ENCODE measurements at places on chromosomes 6 and 20.

DNA sequence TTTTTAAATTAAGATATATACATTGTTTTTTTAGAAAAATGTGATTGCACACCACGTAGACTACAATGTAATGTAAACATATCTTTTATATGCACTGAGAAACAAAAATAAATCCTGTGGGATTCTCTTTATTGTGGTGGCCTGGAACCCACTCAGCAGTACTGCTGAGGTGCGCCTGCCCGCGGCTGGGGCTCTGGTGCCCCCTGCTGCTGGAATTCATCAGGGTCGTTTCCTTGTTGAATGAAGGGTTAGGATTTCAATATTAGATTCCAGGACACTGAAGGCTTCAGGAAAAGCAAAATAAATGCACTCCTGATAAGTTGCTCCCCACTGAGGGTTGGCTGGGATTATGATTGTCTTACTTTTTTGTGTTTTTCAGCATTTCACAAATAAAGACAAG is 175.8 kb upstream of the GGTLC1 start:
- DNase-seq: no peak

GRCh38 chr20:51428401-51429143 is 113.9 kb downstream of the NFATC2 start:
- DNase-seq: no peak

GRCh38 chr6:144286503-144287393 is 1.6 kb downstream of the UTRN start:
- DNase-seq: no peak

DNA sequence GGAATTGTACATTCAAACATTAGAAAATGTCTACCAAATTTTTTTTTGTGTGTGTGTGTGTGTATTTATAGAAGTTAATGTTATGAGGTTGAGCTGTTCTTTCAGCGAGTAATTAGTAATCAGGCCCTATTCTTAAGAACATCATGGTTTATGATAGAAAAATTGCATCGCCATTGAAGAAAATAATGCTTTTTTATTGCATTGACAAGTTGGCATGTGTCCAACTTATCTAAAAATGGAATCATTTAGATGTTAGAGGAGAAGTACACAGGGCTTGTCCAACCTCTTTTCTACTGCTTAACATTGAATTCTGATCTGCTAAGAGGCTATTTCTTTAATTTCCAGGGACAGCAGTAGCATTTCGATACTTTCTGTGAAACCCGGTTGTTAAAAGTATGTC is 61.6 kb upstream of the ADGRG6 start:
- no peak for DNase-seq

GRCh38 chr6:18237167-18237566 is 27.2 kb downstream of the DEK start:
- DNase-seq: no peak

GRCh38 chr6:20919677-20920385 is 385.6 kb downstream of the CDKAL1 start:
- no peak for DNase-seq

- DNase-seq: no peak
Observed at GRCh38 chr20:41191562-41192500, 54.5 kb downstream of the PLCG1 start.

DNA sequence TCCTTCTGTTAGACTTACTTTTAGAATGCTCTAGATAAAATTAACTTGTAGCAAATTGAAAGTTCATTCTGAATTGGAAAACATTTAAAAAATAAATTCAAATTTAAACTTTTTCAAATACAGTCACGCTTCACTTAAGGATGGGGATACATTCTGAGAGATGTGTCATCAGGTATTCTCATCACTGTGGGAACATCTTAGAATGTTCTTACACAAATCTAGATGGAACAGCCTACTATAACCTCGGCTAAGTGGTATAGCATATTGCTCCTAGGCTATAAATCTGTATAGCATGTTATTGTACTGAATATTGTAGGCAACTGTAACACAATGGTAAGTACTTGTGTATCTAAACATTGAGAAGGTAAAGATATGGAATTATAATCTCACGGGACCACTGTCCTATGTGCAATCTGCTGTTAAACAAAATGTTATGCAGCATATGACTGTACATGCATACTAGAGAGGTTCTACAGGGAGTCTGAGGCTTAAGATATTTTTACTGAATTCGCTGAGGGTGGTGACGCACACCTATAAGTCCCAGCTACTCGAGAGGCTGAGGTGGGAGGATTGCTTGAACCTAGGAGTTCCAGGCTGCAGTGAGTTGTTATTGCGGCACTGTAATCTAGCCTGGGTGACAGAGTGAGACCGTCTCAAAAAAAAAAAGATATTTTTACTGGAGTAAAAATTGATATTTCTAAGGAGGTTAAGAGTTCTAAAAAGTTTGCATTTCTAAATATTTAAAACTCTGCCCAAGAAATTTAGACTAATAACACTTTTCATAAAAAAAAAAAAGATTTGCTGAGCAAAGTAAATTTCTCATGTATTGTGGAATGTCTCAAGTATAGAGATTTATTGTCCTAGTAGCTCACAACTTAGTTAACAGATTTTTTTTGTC is 87.3 kb upstream of the TULP1 start:
- DNase-seq: no peak

DNA sequence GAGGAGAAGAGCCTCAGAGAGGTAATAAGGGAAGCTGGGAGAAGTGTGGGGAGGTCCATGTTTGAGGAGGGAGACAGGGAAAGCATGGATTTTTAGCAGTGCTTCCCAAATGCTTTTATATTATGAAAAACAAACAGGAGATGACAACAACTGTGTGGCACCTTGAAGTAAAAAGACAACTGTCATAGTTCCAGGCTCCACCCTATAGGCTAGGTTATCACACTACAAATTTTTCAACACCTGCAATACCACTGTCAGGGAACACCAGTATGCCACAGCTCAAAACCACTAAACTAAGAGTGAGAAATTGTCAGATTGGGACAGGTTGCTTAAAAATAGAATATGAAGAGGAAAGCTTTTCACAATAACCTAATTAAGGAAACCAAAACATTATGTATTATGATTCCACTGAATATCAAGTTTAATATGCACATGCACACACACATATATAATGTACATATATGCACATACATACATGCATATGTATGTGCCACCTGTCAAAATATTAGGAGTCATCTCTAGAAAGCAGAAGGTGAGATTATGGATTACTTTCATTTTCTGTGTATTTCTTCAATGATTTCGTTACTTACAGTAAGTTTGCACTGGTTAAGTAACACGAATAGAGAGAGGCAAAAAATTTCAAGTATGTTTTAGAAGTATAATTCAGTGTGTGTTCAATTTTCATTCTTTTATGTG is 261.2 kb downstream of the PTPRK start:
- DNase-seq: no peak

DNA sequence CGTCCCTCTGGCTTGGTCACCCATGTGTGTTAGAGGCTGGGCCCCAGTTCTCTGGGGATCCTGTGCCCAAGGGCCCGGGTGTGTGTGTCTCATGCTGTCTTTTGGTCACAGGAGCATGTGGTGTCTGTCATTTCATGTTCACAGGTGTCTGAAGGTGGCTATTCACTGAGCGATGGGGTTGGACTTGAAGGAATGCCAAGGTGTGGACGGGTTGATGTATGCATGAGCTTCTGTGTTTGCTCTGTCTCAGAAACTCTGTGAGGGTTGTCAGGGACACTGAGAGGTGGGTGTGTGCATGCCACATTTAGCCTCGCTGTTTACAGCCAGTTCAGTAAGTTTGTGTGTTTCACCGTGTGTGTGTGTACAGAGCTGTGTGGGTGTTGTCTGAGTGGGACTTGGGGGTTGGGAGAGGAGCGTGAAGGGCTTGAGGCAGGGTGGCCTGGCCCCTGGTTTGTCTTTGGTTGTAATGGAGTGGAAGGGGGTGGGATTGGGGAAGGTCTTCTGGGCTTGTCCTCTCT is 1.2 kb downstream of the DDR1 start:
- no peak for DNase-seq

DNA sequence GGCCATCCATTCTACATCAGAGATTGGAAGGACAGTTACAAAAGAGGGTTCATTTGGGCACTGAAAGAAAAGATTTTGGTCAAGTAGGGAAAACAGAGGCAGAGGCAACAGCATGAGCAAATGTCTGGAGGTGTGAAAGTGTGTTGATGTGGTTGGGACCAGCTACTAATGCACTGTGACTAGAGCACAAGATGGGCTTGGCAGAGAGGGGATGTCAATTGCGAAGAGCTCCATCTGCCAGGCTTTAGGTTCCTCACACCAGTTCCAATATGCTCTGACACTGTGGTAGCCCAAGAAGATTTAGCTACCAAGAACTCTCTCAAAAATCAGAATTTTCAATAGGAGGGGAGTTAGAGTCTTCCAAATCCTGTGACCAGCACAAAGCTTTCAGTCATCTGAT is 42.1 kb downstream of the TRAF3IP2 start:
- no peak for DNase-seq

- DNase-seq: peak; percentile 25
Observed at GRCh38 chr20:45969712-45970634, 2.0 kb downstream of the ZNF335 start.
